ENCODE measurements at places on chromosomes 2 and 18.

DNA sequence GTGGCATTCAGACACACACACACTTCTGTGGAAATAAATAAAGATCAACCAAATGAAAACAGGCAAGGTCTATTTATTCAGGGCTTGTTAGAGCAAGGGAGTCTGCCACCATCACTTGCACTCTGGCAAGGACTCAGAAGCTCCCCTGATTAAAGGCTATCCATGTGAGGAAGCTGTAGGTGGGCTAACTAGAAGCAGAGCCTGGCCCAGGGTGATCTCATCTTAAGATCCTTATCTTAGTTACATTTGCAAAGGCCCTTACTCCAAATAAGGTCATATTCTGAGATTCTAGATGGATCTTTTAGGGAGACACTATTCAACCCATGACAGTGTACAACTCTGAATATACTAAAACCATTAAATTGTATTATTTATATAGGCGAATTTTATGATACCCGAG, 190.0 kb upstream of the SRD5A2 start:
- no peak for DNase-seq

GRCh38 chr18:57544936-57545660, 41.4 kb downstream of the FECH start:
- DNase-seq, result no peak

- DNase-seq, result no peak
Measured at GRCh38 chr2:61471905-61472805, 1.3 kb upstream of the USP34 start.

DNA sequence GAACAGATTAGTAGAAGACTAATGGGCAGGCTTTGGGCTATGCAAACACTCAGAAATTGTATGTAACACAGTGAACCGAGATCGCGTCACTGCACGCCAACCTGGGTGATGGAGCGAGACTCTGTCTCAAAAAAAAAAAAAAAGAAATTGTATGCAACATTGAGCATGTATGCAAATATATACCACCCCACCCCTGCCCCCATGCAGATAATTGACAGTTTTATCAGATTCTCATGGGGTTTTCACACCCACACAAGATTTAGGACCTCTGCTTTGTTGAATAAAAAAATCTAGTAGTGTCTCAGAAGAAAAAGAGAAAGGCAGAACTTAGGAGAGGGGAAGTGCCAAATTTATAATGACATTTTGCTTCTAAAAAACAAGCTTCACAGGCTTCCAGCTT, 131.6 kb upstream of the FN1 start:
- DNase-seq, result no peak

DNA sequence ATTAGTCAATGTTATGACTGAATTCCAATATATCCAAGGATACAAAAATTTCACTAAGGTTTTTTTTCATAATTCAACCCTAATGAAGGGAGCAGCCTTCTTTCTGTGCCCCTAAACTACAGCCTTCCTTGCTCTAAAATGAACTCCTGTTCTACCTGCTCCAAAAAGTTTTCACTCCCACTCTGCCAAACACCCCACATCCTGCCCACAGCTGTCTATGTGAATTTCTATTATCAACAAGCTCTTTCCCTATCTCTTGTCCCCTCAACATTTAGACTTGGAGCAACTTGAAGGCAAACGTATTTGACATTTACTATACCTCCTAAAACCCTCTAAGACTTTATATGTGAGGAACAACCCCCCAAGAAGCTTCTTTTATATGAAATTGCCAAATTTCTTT, 2.5 kb downstream of the STAT4 start:
- no peak for DNase-seq

GRCh38 chr2:68091439-68092034, 28.7 kb upstream of the C1D start:
- no peak for DNase-seq

DNA sequence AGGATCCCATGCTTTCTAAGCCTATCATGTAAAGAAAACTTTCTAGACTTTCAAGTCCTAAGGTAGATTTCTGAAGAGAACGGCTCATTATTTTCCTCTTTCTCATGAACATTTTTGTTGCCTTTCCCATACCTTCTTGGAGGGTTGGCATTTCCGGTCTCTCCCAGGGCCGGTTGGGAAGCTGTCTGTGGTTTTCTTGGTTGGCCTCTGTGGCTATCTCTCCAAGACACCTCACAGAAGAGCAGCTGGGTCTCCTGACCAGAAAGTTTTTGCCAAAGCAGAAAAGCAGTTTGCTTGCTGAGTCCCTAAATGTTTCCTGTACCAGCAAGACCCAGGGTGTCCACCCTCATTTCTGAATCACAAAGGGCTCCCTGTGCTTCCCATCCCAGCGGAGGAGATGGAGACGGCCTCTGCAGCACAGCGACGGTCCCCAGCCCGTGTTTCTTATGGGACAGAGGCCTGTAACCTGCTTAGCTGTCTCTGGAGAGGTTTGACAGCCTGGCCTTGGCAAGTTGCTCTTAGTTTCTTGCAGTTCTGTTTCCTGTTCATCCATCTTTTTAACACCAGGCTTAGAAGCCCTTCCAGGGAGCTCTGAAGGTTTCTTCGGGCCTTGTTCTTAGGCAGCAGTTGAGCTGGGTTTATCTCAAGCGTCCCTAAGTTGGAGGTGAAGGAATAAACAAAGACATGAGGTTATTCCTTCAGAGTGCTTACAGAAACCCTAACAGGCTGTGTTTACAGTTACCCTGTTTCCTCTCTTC, 39.8 kb downstream of the GREB1 start:
- DNase-seq, result no peak

- no peak for DNase-seq
Measured at GRCh38 chr2:173151671-173152401, 76.2 kb downstream of the MAP3K20 start.

DNA sequence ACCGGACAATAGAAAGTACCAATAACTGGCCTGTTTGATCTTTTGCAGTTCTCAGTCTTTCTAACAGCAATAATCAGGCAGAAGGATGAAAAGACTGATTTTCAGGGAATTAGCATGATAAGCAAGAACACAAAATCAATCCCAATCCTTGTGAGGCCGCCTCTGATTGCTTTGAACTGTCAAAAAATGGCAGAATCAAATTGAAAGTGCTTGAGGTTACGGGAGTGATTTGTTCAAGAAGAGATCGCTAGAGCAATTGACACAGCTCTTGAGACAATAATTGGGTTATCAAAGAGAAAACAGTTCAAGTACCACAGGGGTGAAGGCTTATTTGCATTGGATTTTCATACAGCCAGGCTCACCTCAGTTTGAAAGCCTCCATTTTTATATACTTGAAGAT, 663.4 kb downstream of the ARHGAP15 start:
- DNase-seq, result no peak

- DNase-seq, result no peak
Measured at GRCh38 chr2:10454505-10454904, 6.4 kb upstream of the ODC1 start.

- DNase-seq, result no peak
Measured at GRCh38 chr2:70828914-70829824, 6.4 kb downstream of the CD207 start.

DNA sequence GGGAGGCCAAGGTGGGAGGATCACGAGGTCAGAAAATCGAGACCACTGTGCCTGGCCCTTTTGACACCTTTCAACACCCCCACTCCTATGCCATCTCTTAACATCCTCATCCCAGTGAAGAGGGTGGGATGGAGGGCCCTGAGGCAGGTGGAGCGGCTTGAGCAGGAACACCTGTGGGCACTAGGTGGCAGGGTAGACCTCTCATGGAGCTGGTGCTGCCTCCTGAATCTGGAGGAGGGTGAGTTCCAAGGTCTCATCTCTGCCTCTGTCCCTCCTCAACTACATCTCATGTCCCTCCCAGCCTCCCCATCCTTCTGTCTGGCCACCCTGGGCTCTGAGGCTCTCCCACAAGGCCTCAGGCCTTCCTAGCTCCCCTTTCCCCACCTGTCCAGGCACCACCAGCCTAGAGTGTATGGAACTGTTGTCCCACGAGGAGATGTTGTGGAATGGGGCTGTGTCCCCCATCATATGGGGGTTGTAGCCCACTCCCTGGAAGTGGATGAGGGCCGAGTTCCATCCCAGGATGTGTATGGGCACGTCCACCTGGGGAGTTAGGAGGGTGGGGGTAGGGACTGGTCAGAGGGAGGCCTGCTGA, 17.0 kb upstream of the CRYBA2 start:
- no peak for DNase-seq

DNA sequence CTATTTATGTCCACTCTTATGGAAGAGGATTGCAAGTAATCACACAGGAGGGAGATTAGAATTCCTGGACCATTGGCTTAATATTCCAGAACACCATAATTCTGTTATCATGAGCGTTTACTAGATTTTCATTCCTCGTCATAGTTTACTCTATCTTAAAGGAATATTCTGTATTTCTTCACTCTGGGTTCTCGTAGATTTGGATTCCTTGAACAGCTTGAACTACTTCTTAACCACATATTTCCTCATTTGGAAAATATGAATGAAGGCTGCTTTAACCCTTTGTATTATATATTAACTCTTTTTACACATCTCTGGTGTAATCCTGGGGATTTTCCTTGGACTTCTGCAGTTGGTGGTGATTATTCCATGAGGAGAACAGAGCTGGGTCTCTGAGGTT, 46.3 kb upstream of the CCBE1 start:
- no peak for DNase-seq

DNA sequence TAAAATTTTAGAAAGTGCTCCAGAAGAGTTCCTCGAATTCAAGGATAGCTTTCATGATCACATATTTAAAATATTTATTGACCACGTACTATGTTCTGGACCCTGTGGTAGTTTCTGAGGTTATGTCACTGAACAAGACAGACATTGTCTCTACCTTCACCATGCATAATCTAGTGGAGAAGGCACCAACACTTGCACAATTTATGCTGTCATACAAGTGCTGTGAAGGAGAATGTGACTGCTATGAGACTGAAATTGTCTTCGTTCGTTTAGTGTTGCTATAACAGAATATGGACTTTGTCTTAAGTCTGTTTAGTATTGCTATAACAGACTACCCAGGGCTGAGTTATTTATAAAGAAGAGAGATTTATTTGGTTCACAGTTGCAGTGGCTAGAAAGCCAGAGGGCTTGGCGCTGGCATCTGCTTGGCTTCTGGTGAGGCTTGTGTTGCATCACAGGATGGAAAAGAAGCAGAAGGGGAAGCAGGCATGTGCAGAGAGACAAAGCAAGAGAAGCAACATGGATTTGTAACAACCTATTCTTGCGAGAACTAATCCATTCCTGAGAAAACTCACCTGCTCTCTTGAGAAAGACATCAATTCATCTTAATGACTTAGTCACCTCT, 50.0 kb upstream of the RFX8 start:
- no peak for DNase-seq

DNA sequence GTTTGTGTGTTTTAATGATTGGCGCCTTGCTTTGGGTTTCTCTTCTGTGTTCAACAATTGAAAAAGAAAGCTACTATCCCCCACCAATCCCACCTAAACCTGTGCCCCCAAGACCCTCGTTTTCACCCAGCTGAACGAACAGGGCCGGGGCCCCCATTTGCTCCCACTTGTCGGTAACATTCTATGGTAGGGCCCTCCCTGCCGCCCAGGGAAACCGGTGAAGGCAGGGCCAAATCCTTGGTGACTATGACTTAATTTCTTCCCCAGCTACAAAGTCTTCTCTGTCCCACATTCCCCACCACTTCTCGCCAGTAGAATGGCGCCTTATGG, 598 bp upstream of the SNRNP200 start:
- no peak for DNase-seq

GRCh38 chr2:240421381-240421780, 14.1 kb upstream of the GPC1 start:
- DNase-seq, result no peak

GRCh38 chr2:109615637-109616144, 1.5 kb downstream of the SOWAHC start:
- no peak for DNase-seq

- DNase-seq, result no peak
Measured at GRCh38 chr2:143402451-143402850, 273.2 kb downstream of the ARHGAP15 start.

GRCh38 chr2:237305579-237305978, 108.4 kb downstream of the COL6A3 start:
- no peak for DNase-seq

DNA sequence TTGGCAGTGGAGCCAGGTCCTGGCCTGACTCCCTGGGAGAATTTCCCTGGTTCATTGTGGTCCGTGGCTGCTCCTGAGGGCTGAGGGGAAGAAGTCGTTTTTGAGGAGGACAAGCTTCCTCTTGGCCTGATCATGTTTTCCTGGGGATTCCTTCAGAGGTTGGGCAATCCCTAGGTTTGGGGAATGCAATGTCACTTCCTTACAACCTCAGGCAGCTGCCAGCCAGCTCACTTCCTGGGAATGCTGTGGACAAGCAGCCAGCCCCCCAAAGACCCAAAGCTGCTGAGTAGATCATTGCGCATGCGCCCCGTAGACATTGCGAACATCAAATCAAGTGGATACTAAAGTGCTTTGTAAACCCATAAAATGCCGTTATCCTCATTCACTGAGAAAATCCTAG, 7.7 kb upstream of the DNMT3A start:
- no peak for DNase-seq

DNA sequence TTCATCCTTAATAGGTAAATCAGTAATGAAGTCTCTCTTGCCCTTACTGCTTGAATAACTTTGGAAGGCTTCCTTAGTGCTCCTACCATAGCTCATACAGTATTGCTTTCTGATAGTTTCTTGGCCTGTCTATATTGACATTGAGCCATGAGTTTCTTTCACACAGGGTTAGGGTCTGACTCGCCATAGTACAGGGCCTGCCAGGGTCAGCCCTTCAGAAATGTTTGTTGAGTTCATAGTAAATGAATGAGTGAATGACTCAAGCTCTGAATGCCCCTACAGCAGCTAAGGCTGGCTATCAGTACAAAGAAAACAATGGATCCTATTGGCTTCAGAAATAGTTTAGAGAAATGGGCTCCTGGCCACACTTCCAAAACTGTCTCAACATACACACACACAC, 65.0 kb upstream of the LRATD1 start:
- no peak for DNase-seq

DNA sequence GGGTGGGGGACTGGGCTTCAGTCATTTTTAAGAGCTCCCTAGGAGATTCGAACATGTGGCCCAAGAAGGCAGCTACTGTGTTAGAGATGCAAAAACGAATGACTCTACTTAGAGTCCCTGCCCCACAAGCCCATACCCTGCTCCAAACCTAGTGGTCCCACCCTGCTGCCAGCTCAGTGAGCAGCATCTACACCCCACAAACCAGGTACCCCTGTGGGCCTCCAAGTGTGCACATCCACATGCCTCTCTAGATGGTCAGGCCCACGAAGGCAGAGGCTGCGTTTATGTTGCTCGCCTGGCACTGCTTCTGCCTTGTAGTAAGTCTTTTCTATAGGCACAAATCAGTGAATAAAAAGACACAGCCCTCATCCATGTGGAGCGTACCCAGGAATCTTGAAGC, 112.6 kb downstream of the PDCL3 start:
- no peak for DNase-seq

DNA sequence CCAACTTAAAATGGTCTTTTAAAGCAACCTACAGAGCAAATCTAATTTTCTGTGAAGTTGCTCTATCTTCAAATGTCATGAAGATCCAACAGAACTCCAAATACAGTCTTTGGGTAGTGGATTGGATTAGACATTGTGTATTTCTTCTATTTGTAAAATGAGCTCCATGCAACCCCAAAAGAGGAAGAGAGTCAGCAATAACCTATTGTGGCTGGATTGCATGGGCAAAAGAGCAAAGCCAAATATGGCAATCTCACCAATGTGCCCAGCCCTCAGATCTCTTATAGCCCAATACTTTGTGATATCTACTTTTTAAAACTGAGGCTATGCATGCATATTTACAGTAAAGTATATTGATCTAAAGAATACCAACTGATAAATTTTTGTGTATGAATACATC, 146.3 kb downstream of the TXNL1 start:
- no peak for DNase-seq

GRCh38 chr2:205366336-205367060, 315.8 kb upstream of the NRP2 start:
- DNase-seq, result no peak

GRCh38 chr2:206845877-206846276, 80.5 kb downstream of the FASTKD2 start:
- no peak for DNase-seq

All from anterior cingulate cortex (tissue), 58 donors.